CD8-positive, alpha-beta memory T cell (primary cell): ENCODE measurements at places on chromosomes 2 and 18.

DNA sequence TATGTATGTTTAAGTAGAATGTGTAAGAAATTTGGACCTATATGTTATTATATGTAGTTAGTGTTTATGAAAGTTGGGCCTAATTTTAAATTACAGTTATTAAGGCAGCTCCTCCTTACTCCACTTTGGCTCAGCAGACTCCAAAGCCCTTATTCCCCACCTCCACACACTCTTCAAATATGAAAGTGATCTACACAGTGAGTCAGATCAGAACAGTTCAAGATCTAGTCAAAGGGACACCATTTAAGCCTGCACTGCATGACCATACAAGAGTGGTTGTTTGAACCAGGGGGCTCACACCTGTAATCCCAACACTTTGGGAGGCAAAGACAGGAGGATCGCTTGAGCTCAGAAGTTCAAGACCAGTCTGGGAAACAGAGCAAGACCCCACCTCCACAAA is 21.2 kb upstream of the PMAIP1 start:
- no peak for DNase-seq

DNA sequence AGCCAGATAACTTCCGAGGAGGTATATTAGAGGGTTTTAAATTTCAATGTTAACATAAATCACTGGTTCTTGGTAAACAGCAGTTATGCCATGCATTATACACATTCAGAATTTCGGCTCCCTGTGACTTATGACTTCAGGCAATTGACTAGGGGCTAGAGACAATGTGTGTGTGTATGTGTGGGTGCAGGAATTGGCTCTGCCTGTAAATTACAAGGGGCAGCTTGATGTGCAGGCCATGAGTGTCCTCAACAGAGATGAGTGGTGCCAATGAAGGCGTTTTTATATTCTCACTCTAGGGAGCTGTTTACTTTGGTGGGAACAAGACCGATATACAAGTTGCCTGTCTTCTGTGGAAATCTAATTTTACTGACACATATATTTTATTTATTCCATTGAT is 161.6 kb downstream of the CSRNP3 start:
- DNase-seq, result no peak

- DNase-seq, result no peak
These were observed 44.5 kb downstream of the PTH2R start for GRCh38 chr2:208451061-208451460.

GRCh38 chr2:50042771-50043170 is 888.5 kb upstream of the FSHR start:
- no peak for DNase-seq

GRCh38 chr2:56475191-56475590 is 291.4 kb downstream of the CCDC85A start:
- no peak for DNase-seq

GRCh38 chr18:49206717-49207116 is 253.7 kb downstream of the DYM start:
- no peak for DNase-seq

- DNase-seq, result no peak
These were observed 55.4 kb upstream of the MAP2 start for GRCh38 chr2:209368406-209368805.

GRCh38 chr18:58694720-58695468 is 23.6 kb downstream of the MALT1 start:
- no peak for DNase-seq

- DNase-seq, result no peak
These were observed 104.0 kb downstream of the TSHZ1 start for GRCh38 chr18:75314606-75315005.

GRCh38 chr2:127015106-127015910 is 91.6 kb downstream of the BIN1 start:
- DNase-seq, result no peak

GRCh38 chr2:189651284-189651683 is 10.0 kb upstream of the ASNSD1 start:
- no peak for DNase-seq

DNA sequence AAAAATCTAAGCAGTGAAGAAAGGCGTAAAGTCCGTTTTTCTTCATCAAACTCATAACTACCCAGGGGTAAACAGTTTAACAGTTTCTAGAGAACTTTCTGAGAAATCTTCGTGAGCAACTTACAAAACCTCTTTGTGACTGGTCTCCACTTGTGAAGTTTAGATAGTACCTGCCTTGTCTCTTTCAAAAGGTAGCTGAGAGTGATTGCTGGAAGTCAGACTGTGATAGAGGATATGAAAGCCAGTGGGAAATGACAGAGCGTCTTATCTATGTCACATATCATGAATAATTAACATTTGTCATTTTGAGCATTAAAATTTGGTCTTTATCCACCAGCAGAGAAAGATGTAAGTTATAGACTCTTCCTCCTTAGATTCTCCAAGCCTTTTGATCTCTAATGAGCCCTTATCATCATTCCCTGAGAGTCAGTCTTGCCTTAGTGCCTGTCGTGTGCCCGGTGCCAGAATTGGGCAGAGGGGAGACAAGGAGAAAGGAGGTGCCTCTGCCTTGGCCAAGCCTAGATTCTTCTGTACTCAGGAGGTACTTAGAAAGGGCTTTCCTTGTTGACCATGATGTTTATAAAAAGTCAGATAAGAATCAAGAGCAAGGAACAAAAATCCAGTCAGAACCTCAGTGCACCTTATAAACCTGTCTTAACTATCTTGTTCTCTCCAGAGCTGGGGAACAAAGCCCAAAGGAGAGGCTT is 205.1 kb upstream of the EPAS1 start:
- no peak for DNase-seq

- DNase-seq, result no peak
These were observed 40.7 kb downstream of the MRPL44 start for GRCh38 chr2:223997938-223998337.

DNA sequence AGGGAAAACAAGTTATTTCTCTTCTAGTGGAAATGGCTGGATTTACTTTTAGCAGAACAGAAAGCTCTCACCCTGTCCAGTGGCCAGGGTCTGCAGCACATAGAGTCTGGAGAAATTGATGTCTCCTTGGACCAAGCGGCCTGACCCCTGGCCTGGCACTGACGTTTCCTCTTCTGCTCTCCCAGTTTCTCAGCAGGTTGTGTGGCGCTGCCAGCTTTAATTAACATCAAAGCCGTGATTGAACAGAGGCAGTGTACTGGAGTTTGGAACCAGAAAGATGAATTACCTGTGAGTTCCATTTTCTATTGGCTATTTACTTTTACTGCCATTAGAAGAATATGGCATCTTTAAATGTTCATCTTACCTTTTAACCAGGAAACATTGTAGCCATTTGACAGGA is 20.9 kb downstream of the CD8A start:
- DNase-seq, result no peak

DNA sequence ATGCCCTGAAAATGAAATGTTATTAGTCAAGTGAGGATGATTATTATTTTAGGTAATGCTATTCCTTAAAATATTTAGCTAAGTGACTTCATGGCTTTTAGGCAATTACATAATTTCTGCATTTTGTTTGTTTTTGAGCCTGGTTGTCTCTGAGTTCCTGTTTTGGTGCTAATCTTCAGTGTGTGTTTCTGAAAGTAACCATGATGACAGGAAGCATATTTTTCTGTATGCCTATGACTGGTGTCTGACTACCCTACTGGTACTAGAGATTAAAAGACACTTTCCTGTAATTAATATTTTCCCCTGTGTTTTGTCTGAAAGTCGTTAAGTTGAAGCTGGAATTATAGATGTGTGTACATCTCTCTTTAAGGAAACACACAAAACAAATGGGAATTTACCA is 295.0 kb upstream of the SPRED2 start:
- no peak for DNase-seq

DNA sequence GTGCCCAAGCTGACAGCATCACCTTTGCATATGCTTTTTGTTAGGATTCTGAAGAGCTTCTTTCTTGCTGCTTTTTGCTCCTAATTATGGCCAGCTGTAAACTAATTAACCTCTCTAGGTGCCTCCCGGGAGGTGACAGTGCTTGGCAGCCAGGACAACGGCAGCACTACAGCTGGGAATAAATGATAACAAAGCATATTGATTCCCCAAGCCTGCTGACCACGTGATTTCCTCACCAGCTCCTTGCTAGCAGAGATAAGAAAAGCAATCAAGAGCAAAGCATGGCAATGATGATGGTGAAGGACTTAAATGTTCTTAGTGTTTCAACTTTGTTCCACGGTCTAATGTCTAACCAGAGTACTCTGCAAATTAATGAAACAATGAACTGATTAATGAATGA is 1074.4 kb upstream of the GYPC start:
- DNase-seq, result no peak

DNA sequence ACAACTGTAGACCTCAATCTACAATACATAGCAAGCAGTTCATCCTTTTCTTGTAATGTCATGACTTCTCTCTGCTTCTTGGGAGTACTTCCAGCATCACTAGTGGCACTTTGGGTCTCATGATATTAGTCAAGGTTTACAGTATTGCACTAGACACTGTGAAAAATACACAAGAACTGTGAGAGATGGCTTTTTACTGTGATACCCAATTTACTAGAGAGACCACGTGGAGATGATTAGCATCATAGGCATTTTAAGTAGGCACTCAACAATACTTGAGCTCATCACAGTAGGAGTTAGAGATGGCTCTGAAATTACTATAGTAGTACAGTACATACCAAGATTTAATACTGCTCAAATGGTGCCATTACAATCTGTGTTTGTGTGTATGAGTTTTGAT is 112.8 kb upstream of the EML6 start:
- DNase-seq, result no peak

- DNase-seq, result no peak
These were observed 660 bp downstream of the COPS7B start for GRCh38 chr2:231786917-231787292.

- DNase-seq, result no peak
These were observed 46.8 kb upstream of the BIN1 start for GRCh38 chr2:127153691-127154158.

DNA sequence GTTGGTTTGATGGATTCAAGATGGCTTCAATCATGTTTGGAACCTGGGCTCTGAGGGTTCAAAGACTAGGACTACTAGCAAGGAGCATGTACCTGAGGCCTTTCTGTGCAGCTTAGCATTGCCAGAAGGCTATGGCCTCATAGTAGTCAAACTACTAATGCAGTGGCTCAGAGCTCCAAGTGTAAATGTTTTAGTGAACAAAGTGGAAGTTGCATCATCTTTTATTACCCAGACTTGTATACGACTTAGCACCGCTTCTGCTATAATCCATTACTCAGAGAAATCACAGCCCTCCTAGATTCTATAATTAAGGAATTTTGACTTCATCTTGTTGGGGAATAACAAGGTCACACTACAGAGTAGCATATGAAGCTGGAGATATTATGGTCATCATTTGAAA is 210.5 kb downstream of the ERBB4 start:
- no peak for DNase-seq

DNA sequence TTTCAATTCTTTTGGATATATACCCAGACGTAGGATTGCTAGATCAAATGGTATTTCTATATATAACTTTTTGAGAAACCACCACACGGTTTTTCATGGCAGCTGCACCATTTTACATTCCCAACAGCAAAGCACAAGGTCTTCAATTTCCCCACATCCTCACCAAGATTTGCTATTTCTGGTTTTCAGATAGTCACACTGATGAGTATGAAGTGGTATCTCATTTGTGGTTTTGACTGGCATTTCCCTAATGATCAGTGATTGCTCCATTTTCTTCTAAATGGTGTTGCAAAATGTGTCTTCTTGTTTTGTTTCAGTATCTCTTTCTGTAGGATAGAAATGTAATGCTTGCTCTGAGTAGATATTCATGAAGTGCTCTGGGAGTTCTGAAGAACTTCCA is 52.0 kb downstream of the ANKRD44 start:
- DNase-seq, result no peak

- DNase-seq, result no peak
These were observed 1034.9 kb upstream of the FANCL start for GRCh38 chr2:59276033-59276432.

GRCh38 chr2:226915846-226916360 is 80.0 kb downstream of the RHBDD1 start:
- no peak for DNase-seq

DNA sequence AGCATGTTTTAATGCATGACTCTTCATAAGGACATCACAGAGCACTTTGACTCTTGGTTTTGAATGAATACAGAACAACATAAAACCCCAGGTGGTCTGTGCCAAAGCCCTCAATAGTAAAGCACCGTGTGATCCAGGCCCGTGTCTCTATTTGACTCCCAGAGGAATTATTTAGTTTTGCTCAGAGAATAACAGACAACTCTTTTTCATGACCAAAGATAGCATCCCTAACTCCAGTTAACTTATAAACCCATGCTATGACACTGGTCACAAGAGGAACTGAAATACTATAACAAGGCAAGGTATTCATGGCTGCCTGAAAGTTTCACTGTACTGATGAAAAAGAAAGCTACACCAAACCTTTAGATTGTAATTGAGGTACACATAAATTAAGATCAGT is 128.4 kb downstream of the IKZF2 start:
- no peak for DNase-seq

- no peak for DNase-seq
These were observed 190.8 kb upstream of the SLC8A1 start for GRCh38 chr2:40642726-40643125.

DNA sequence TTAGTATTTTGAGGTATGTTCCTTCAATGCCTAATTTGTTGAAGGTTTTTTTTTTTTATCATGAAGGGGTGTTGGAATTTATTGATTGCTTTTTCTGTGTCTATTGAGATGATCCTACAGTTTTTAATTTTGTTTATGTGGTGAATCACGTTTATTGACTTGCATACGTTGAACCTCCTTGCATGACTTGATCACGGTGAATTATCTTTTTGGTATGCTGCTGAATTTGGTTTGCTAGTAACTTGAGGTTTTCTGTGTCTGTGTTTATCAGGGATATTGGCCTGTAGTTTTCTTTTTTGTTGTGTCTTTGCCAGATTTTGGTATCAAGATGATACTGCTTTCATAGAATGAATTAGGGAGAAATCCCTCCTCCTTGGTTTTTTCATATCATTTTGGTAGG is 23.9 kb downstream of the CLIP4 start:
- DNase-seq, result no peak
